Astrocyte (in vitro differentiated cells and primary cell): ENCODE measurements at places on chromosomes 7 and 10. TPM values are rescaled to one million over a fixed set of nuclear protein-coding genes. Genes with fewer than 3 reads are reported as not detected.

GRCh38 chr10:103752680-103753248, 102.6 kb downstream of the SH3PXD2A start:
- no peaks in the 10 kb centered on the region for H3K27me3 ChIP-seq
- H3K4me1 ChIP-seq, result peaks cover 14% of the 10 kb centered on the region
- DNase-seq, result no peak

GRCh38 chr7:29063236-29063635, 83.1 kb downstream of the CPVL start:
- no peaks in the 10 kb centered on the region for H3K27me3 ChIP-seq
- no peak overlapping the region for H3K4me3 ChIP-seq
- no peaks in the 10 kb centered on the region for H3K36me3 ChIP-seq
- no peak overlapping the region for H3K27ac ChIP-seq
- peak; percentile 16 for DNase-seq
- no peaks in the 10 kb centered on the region for H3K4me1 ChIP-seq

GRCh38 chr7:71987200-71987767, 424.9 kb downstream of the CALN1 start:
- H3K4me1 ChIP-seq, result no peaks in the 10 kb centered on the region
- DNase-seq, result no peak
- H3K4me3 ChIP-seq, result no peak overlapping the region

Gene INMT
- total RNA-seq, result 0.09 TPM in 1 of 2 replicates, not detected in the other

DNA sequence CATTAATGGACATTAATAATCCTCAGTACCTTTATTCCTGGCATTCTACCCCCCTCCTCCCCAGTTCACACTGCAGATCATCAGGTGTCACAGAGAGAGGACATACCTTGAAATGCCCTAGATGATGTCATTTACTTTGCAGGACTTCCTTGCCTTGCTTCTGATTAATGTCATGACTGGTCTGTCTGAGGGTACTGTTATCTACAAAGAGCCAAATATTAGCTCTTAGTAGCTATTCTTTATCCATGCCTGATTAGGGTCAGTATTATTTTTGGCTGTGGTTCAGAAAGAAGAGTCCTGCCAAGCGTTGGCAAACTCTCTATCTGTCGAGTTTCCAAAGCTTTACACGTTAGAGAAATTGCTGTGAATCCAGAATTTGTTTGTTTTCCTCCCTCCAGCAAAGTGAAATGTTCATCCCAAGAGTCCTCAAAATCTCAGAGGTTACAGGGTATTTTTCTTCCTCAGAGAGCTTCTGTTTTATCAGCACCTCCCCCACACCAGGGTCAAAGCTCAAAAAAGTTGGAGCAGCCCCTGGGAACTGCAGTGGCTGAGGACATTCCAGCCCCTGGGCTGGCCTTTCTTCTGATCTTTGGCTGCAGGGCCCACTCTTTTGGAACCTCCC, 12.6 kb downstream of the SCD start:
- no peak overlapping the region for H3K27ac ChIP-seq
- peaks cover 28% of the 10 kb centered on the region for H3K4me1 ChIP-seq
- DNase-seq, result peak; percentile 15
- H3K27me3 ChIP-seq, result no peaks in the 10 kb centered on the region
- H3K36me3 ChIP-seq, result peaks cover 63% of the 10 kb centered on the region
- no peak overlapping the region for H3K4me3 ChIP-seq

DNA sequence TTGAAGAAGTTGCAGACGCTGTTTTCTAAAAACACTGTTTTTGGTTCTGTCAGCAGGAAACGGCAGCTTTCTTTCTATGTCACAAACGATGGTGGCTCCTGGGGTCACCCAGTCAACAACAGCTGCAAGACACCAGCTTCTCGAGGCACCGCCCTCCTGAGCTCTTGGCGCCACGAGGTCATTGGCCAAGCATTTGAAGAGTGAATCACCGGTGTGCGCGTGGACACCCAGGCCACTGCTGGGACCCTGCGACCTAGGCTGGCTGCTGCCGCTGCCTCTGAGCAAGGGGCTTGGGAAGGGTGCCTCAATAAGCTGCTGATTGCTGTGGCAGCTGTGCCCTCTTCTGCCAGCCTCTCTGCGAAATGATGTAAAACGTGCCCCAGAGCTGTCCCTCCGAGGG, 22.5 kb upstream of the VIPR2 start:
- no peak overlapping the region for H3K4me3 ChIP-seq
- no peaks in the 10 kb centered on the region for H3K27me3 ChIP-seq
- H3K27ac ChIP-seq, result no peak overlapping the region

DNA sequence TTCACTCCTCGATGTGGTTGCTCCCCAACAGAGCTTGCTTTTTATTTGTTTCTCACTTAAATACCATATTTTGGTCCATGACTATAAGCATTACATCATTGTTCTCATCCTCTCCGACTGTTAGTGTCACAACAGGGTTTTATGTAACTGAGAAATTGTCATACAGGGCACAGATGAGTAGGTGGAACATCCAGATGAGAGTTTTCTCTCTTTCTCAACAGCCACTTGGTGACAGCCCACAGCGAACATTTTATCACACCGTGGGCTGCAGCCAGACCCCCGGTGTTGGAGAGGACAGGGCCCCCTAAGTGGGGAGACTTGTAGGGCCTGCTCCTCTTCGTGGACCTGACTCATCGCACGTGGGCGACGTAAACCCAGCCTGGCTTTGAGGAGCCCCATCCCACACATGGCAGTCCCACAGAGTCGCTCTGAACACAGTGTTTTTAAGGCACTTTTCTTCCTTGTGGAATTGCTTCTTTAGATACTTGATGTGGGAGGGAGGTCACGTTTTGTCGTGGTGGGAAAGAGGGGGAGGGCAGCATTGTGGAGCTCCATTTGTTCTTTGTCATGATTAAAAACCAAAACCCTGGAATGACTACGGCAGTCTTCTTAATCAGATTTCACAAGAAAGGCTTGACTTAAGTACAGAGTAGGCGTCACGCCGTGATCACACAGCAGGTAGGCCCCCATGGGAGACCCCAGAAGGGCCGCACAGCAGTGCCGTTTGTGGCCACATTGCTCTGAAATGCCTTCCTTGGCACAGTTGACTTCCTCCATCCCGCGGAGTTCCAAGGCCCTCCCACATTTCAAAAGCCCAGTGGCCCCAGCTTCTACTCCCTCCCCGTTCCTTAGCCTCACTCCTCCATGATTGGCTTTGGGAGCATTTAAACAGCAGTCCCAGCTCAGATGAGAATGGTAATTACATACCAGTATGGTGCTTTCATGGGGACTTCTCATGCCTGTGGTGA, 220.6 kb downstream of the CCDC3 start:
- no peaks in the 10 kb centered on the region for H3K36me3 ChIP-seq
- H3K27me3 ChIP-seq, result no peaks in the 10 kb centered on the region
- no peaks in the 10 kb centered on the region for H3K4me1 ChIP-seq
- H3K27ac ChIP-seq, result no peak overlapping the region

GRCh38 chr10:4121502-4122380, 336.7 kb upstream of the KLF6 start:
- no peaks in the 10 kb centered on the region for H3K36me3 ChIP-seq
- H3K4me3 ChIP-seq, result no peak overlapping the region
- DNase-seq, result no peak
- H3K4me1 ChIP-seq, result no peaks in the 10 kb centered on the region
- H3K27me3 ChIP-seq, result no peaks in the 10 kb centered on the region

DNA sequence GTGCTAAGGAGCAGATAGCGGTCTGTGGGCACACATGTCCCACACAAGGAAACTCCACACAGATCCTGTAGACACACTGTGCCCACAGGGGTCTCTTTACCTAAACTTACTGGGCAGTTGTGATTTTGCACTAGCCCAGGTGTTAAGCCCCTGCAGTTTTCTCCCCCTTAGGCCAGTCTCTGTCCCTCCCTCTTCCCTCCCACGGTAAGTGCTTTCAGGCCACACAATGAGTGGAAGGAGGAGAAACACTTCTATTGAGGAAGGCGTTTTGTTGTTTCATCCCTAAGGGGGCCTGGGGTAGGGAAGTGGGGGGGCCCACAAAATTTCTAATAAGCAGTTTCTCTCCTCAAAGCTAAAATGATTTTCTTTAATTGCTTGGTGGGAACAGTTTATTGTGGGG, 51.4 kb downstream of the FBXW4 start:
- H3K36me3 ChIP-seq, result no peaks in the 10 kb centered on the region
- H3K4me1 ChIP-seq, result no peaks in the 10 kb centered on the region
- H3K27ac ChIP-seq, result no peak overlapping the region
- no peak for DNase-seq
- no peaks in the 10 kb centered on the region for H3K27me3 ChIP-seq

DNA sequence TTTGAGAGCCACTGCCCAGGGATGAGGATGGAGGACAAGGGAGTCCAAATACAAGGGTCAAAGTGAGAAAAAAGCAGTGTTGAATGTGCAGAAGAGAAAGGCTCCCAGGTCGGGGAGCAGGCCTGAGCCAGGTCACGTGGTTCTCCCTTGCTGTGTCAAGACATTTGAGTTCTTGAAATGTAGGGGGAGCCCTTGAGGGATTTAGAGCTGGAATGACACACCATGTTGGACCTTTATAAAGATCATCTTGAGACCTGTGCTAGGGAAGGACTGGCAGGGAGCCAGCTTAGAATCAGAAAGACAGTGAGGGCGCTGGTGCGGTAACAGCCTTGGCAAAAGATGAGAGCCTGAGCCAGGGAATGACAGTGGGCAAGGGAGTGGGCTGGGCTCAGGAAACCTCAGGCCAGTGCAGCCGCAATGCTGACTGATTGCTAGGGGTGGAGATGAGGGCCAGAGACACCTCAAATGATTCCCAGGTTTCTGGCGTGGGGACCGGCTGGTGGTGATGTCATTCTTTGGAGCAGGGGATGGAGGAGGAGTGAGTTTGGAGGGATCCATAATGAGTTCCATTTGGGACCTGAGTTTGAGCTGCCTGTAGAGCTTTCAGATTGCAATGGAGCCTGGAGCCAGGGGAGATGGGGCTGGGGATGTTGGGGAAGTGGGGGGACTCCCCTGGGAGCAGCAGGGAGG, 120.1 kb downstream of the PTPN20 start:
- no peak overlapping the region for H3K27ac ChIP-seq
- H3K27me3 ChIP-seq, result peaks cover 2% of the 10 kb centered on the region
- H3K36me3 ChIP-seq, result no peaks in the 10 kb centered on the region

- H3K4me3 ChIP-seq, result no peak overlapping the region
- peaks cover 2% of the 10 kb centered on the region for H3K27me3 ChIP-seq
- H3K4me1 ChIP-seq, result no peaks in the 10 kb centered on the region
- DNase-seq, result no peak
- no peak overlapping the region for H3K27ac ChIP-seq
- H3K36me3 ChIP-seq, result no peaks in the 10 kb centered on the region
These were observed 54.7 kb upstream of the CHST3 start for GRCh38 chr10:71909399-71910083.

Gene EN2
- total RNA-seq, result not detected in 2 replicates

DNA sequence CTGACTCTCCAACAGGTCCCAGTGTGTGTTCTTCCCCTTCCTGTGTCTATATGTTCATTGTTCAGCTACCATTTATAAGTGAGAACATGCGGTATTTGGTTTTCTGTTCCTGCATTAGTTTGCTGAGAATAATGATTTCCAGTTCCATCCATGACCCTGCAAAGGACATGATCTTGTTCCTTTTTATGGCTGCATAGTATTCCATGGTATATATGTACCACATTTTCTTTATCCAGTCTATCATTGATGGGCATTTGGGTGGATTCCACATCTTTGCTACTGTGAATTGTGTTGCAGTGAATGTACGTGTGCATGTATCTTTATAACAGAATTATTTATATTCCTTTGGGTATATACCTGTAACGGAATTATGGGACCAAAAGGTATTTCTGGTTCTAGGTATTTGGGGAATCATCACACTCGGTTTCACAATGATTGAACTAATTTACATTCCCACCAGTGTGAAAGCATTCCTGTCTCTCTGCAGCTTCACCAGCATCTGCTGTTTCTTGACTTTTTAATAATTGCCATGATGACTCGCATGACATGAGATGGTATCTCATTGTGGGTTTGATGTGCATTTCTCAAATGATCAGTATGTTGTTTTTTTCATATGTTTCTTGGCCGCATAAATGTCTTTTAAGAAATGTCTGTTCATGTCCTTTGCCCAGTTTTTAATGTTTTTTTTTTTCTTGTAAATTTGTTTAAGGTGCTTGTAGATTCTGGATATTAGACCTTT, 60.2 kb downstream of the LSMEM1 start:
- no peaks in the 10 kb centered on the region for H3K4me1 ChIP-seq
- H3K27me3 ChIP-seq, result no peaks in the 10 kb centered on the region
- H3K27ac ChIP-seq, result no peak overlapping the region
- H3K36me3 ChIP-seq, result no peaks in the 10 kb centered on the region
- H3K4me3 ChIP-seq, result no peak overlapping the region
- DNase-seq, result no peak

DNA sequence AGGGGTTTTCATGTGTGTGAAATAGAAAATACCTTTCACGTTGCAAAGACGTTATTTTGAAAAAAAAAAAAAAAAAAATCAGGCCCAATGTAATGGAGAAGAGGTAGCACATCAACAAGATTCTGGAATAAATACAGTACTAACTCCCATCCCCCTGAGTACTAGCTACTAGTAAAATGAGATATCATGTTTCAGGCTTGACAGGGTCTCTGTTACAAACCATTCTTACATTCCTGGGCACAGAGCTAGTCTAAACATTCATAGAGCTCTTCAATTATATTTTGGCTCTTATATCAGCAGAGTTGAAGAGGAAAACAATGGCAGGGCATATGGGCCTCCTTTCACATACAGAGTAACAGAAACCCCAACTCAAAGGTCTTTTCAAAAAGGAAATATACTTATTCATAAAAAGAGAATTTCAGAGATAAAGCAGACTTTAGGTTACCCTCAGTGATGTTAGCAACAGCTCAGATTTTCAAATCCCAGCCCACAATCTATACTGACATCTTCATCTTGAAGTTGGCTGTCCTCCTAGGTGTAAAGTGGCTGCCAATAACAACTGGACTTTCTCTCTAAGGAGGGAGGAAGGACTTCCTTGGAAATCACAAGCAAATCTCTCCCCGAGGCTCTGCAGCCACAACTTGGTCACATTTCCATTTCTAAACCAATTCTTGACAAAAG, 18.6 kb downstream of the C7orf33 start:
- DNase-seq, result peak; percentile 56
- no peaks in the 10 kb centered on the region for H3K36me3 ChIP-seq
- H3K27me3 ChIP-seq, result peaks cover 2% of the 10 kb centered on the region
- H3K4me3 ChIP-seq, result no peak overlapping the region
- no peaks in the 10 kb centered on the region for H3K4me1 ChIP-seq
- H3K27ac ChIP-seq, result no peak overlapping the region

Gene PLCE1
- total RNA-seq, result 0.58 and 0.84 TPM in 2 replicates

- no peak overlapping the region for H3K4me3 ChIP-seq
- no peaks in the 10 kb centered on the region for H3K27me3 ChIP-seq
- no peak for DNase-seq
- no peaks in the 10 kb centered on the region for H3K4me1 ChIP-seq
- no peaks in the 10 kb centered on the region for H3K36me3 ChIP-seq
These were observed 167.7 kb downstream of the NSUN6 start for GRCh38 chr10:18483516-18484186.

Gene CYP3A4
- not detected in 2 replicates for total RNA-seq

- H3K4me3 ChIP-seq, result no peak overlapping the region
- peaks cover 8% of the 10 kb centered on the region for H3K4me1 ChIP-seq
- H3K36me3 ChIP-seq, result no peaks in the 10 kb centered on the region
- peak; percentile 71 for DNase-seq
- H3K27me3 ChIP-seq, result no peaks in the 10 kb centered on the region
- peak overlapping the region; percentile 37 for H3K27ac ChIP-seq
These were observed 41.9 kb downstream of the TAS2R41 start for GRCh38 chr7:143519411-143520131.

- H3K36me3 ChIP-seq, result no peaks in the 10 kb centered on the region
- DNase-seq, result no peak
- no peaks in the 10 kb centered on the region for H3K27me3 ChIP-seq
- H3K4me3 ChIP-seq, result no peak overlapping the region
These were observed 63.4 kb downstream of the SRPK2 start for GRCh38 chr7:105325216-105325904.

- peak overlapping the region; percentile 11 for H3K27ac ChIP-seq
- no peaks in the 10 kb centered on the region for H3K27me3 ChIP-seq
- H3K36me3 ChIP-seq, result no peaks in the 10 kb centered on the region
- H3K4me3 ChIP-seq, result no peak overlapping the region
These were observed 99.9 kb upstream of the IL6 start for GRCh38 chr7:22627136-22627535.
